ENCODE measurements at places on chromosomes 7 and 10. TPM values are rescaled to one million over a fixed set of nuclear protein-coding genes. Genes with fewer than 3 reads are reported as not detected.

DNA sequence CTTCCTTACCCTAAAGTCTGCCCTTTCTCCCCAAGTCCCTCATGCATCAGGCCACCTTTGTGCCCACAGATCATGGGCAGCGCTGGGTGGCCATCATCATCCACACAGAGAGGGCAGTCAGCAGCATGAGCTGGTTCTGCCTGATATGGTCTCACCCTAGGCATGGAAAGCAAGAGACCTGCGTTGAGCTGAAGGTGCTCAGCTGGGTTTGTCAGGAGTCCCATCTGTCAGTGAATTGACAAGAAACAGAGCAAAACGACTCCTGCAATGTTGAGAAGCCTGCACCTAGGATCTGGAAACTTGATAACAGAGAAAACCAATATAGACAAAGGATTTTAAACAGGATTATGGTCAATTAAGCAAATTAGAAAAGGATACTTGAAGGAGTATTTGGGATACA lies 242.7 kb upstream of the PRSS1 start:
- no peak for DNase-seq

DNA sequence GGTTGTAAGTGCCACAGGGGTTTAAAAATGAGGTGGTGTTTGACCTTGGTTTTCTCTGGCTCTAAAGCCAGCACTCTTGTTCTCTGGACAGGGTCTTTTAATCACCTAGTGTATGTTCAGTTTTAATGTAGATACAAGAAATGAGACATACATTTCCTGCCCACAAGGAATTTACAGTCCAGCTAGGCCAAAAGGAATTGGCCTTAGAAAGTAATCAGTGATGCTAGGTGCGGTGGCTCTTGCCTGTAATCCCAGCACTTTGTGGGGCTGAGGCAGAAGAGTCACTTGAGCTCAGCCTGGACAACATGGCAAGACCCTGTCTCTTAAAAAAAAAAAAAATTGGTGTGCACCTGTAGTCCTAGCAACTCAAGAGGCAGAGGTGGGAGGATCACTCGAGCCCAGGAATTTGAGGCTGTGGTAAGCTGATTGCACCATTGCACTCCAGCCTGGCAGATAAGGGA lies 100.2 kb downstream of the LRMDA start:
- DNase-seq = no peak

GRCh38 chr7:151271699-151272355 lies 23.3 kb upstream of the SMARCD3 start:
- DNase-seq = no peak

GRCh38 chr10:79418886-79419595 lies 26.4 kb downstream of the ZCCHC24 start:
- no peak for DNase-seq

DNA sequence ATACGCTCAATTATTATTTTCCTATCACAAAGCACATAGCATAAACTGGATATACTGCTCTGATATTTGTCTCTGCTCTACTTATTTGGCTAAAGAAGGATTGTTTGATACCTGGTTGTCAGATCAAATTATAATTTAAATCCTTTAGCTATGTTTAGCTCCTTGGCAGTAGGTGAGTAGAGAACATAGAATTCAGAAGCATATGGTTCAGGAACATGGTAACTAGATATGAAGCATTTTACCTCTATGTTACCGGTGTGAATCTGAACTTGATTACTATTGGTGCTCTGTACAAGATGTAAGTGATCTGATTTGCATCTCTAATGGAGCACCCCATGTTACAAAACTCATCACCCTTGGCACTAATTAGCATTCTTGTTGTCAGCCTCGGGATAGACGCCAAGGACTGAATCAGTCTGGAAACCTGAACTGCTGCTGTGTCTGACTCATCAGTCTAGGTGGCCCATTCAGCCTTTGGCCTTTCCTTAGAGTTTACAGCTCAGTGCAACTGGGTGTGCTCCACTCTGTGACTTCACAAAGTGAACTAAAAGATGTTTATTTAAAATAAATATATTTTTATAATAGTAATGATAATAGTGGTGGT lies 12.3 kb upstream of the MYPN start:
- no peak for DNase-seq

DNA sequence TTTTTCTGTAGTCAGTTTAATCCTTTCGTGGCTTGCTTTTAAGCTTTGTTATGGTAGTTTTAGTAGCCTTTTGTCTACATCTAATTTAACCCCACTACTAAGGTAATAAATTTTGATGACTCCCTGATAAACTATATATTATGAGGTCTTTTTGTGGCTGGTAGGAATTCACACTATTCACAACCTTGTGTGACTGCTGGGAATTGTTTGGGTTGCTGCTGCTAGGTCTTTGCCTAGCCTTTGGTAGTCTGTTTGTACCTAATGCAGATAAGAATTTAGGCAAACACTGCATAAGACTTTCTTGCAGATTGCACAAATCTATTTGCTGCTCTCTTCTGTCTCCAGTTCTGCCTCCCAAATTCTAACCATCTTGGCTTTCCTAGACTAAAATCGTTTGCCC lies 58.3 kb downstream of the SHOC2 start:
- no peak for DNase-seq

GRCh38 chr7:114942446-114943175 lies 20.7 kb downstream of the MDFIC start:
- DNase-seq = no peak

DNA sequence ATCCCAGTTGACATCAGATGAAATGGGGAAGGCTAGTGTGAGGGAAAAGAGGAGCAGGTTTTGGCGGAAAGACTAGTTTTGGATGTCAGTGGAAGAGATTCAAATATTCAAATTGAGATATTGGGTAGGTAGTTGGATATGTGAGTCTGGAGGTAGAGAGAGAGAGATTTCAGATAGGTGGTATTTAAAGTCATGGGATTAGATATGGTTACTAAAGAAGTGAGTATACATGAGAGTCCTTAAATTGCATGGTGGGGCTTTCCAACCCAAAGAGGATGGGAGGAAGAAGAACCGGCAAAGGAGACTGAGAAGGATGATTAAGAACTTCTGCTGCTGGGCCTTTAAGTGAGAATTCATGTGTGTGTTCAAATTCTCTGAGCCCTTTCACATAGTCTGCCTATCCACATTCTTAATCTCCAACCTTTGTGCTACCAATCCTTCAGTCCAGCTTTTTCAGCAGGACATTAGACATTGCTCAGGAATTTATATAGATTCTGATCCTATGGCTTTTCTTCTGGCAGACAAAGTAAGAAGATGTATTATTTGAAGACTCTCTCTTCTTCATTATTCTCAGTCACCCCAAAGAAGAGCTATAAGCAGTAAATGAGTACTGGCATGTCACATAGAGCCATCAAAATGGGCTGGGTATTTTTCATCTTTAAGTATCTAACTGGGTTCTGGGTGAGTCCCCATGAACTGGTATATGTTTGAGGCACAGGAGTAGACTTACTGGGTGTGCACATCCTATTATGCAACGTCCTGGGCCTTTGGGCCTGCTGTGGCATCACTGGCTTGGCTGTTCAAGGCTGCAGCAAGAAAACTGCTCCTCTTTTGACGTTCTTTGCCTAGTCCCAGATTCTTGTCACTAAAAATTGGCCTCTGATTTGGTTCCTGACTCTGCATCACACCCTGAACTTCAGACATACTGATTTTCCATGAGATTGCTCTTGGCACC lies 33.6 kb downstream of the ST7 start:
- no peak for DNase-seq

- DNase-seq = no peak
Measured at GRCh38 chr10:5809527-5810154, 3.6 kb downstream of the GDI2 start.

DNA sequence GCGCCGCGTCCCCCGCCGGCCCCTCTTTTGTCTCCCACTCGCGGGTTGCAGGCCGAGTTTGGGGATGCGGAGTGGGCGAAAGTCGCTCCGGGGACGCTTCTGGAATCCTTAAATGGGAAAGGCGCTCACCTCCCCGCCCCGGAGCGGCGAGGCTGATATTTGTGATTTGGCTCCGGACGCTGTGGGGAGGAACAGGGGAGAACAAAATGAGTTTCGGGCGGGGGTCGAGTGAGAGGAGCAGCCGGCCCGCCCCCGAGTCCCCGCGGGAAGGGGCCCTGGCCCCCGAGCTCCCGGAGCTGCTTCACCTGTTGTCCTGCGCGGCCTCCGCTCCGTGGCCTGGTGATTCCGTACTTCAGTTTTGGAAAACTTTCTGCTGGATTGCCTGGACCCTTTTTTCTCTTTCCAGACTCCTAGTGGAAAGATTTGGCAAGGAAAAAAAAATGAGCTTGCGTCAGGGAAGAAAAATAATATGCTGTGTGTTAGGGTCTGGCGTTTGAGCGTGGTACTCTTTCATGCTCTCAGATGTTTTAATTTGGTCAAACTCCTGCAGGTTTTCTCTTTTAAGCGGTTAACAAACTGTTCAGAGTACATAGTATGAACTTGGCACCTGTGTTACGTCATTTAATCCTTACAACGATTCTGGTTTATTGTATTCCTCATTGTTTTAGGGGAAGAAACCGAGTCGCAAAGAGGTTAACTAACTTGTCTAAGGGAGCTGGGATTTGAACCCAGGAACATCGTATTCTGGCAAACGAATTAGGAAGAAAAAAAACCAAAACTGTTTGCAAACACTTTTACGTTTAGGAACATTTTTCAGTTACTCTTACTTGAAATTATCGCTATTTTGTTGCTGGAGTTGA lies 924 bp downstream of the BMPR1A start:
- DNase-seq = peak; percentile 46

DNA sequence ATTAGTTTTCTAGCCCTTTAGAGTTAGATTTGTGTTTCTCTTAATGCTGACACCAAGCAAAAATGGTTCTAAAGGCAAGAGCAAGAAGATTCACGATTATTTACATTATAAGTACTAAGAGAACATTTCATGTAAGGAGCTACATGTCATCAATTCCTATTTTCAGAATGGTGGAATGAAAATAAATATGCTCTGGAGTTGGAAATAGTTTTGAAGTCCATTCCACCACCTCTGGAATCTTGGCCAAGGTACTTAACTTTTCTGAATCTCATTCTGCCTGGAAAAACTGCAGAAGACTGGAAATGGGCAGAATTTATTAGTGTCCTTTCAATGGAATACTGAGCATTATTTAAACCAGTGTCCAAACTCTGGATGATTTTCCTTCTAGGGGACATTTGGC lies 125.1 kb upstream of the RAB11FIP2 start:
- DNase-seq = no peak

DNA sequence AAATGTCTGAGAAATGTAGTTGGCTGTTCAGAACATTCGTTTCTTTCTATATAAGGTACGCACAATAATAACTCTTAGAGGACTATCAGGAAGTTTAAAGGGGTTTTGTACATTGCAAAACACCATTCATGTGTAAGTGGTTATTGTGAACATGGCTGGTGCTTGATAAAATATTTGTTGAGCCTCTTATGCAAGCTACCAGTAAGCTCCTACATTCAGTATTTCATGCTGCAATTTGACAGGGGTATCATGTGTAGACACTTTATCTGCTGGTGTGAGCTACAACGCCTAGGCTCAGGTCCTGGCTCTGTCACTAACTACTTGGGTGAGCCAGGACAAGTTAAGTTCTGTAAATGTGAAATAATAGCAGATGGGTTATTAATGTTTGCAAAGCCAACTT lies 75.5 kb downstream of the MAP3K8 start:
- no peak for DNase-seq

DNA sequence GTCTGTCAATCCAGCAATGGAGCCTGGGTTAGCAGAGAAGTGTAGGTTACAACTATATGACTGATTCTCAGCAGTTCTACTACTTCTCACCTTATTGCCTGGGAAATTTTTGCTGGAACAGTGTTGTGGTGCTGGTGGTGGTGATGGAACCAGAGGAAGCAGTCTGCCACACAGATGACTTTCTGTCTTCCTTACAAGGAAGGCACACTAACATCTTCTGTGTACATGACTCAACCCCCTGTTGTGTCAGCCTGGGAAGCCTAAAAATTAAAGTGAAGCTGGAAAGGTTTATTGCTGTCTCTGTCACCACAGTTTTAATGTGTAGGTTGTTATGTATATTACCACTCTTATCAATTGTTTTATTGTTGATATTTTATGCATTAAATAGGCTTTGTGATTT lies 40.3 kb downstream of the ANKRD7 start:
- no peak for DNase-seq

DNA sequence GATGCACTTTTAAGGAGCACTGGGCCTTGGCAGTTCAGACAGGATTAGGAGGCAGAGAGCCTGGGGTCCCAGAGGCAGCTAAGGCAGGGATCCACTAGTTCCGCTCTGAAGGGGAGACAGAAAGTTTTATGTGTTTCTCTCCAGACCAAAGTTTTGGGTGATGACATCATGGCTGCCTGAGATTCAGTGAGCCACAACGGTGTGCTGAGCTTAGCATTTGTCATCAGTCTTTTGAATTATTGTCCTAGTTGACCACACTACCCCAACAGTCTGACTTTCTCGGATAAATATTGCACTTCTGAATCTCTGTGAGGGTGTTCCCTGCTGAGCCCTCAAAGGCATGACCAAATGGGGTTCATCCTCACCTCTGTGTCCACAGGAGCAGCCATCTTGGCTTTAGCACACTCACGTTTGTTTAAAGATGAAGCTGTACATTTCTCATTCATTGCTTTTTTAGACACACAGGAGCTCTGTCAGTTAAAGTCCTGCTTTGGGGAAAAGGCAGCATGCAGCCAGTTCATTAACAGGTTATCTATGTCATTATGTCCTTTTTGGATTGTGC lies 297.7 kb upstream of the LRGUK start:
- peak; percentile 24 for DNase-seq

DNA sequence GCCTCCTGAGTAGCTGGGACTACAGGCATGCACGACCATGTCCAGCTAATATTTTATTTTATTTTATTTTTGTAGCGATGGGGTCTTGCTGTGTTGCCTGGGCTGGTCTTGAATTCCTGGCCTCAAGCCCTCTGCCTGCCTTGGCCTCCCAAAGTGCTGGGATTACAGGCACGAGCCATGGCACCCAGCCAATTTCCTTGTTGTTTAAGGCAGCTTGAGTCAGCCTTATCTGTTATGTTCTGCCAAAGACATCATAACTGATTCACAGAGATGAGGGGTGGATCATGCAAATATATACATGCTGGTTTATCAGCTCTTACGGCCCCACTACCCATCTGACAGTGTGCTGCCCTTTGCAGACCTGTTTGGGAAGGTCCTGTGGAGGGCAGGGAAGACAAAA lies 826.7 kb downstream of the TYW1 start:
- no peak for DNase-seq

GRCh38 chr7:82210416-82211184 lies 233.0 kb downstream of the CACNA2D1 start:
- DNase-seq = no peak

The NYAP1 gene
- polyA plus RNA-seq = 2.7 TPM

The HIBADH gene
- 103 TPM for polyA plus RNA-seq

The ZPBP gene
- 0.50 TPM for polyA plus RNA-seq

The ENKUR gene
- polyA plus RNA-seq = 1.5 TPM

The ZCCHC24 gene
- 25.1 TPM for polyA plus RNA-seq

The GCK gene
- polyA plus RNA-seq = 3.8 TPM

The LMBR1 gene
- 53.2 TPM for polyA plus RNA-seq

The SFTPA1 gene
- not detected for polyA plus RNA-seq

The LIPA gene
- 48.1 TPM for polyA plus RNA-seq

The HOXA13 gene
- polyA plus RNA-seq = not detected

The DNAAF5 gene
- 28.8 TPM for polyA plus RNA-seq

The AGBL3 gene
- 10.9 TPM for polyA plus RNA-seq

The ZNF511 gene
- polyA plus RNA-seq = 41.4 TPM

The BEND7 gene
- 28.3 TPM for polyA plus RNA-seq

Measured in left renal pelvis (tissue), 4 donors.